ENCODE measurements at places on chromosomes 1 and 21.

GRCh38 chr1:199684686-199685273, 342.7 kb upstream of the NR5A2 start:
- no peak for DNase-seq

- DNase-seq, result no peak
Observed at GRCh38 chr1:79150576-79150975, 144.0 kb upstream of the ADGRL4 start.

DNA sequence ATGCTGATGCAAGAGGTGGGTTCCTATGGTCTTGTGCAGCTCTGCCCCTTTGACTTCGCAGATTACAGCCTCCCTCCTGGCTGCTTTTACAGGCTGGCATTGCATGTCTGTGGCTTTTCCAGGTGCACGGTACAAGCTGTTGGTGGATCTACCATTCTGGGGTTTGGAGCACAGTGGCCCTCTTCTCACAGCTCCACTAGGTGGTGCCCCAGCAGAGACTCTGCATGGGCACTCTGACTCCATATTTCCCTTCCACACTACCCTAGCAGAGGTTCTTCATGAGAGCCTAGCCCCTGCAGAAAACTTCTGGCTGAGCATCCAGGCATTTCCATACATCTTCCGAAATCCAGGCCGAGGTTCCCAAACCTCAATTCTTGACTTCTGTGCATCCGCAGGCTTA, 989.0 kb downstream of the PLA2G4A start:
- no peak for DNase-seq

GRCh38 chr1:198607714-198608113, 31.1 kb upstream of the PTPRC start:
- DNase-seq, result no peak

- DNase-seq, result no peak
Observed at GRCh38 chr1:177817937-177818875, 151.7 kb downstream of the SEC16B start.

DNA sequence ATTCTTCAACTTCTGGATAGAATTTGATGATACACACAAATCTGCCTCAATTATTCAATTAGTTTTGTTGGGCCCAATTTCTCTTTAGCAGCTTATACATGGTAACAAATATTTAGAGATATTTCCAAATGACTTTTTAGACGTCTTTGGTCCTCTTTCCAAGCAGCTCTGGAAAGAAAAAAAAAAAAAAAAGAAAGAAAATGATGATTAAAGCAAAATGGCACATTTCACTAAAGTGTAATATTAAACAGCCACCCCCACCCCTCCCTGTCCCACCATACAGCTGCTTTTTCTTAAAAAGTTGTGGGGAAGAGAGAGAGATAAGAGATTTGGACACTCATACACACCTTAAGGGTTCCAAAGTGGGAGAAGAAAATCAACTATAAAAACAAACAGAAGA, 977 bp downstream of the METTL18 start:
- no peak for DNase-seq

DNA sequence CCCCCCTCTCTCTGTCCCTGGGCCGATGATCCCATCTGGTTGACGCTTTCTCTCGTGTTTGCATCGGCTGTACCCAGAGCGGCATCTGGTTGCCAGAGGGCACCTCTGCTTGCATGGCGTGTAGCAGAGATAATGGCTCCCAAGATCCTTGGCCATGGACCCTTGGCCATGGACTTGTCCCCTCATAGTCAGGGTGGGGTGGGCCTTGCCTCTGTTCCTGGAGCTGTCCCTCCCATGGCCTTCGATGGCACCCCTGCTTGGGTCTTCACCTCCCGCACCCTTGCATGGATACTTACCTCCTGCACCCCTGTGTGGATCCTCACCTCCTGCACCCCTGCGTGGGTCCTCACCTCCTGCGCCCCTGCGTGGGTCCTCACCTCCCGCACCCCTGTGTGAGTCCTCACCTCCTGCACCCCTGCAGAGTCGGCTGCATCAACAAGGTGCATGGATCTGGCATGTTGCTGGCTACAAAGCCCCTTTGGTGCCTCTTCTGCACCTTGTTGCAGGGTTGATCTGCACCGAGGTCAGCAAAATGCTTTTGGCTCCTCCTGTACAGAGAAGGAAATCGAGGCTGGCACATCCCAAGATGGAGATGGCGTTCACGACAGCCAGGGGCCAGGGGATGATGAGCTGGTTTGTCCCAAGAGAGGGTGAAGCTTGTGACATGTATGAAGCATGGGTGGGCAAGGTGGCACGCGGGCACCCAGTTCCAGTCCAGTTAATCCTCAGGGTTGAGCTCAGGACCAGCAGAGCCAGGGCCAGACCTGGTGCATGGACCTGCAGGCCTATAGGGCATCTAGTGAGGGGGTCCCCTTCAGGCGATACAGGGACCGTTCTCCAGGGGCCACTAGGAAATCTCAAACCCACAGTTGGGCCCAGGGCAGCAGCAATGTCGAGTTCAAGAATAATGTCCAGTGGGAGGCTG, 46.1 kb upstream of the C1orf174 start:
- DNase-seq, result no peak

- no peak for DNase-seq
Observed at GRCh38 chr1:30768830-30769718, 11.5 kb upstream of the LAPTM5 start.

DNA sequence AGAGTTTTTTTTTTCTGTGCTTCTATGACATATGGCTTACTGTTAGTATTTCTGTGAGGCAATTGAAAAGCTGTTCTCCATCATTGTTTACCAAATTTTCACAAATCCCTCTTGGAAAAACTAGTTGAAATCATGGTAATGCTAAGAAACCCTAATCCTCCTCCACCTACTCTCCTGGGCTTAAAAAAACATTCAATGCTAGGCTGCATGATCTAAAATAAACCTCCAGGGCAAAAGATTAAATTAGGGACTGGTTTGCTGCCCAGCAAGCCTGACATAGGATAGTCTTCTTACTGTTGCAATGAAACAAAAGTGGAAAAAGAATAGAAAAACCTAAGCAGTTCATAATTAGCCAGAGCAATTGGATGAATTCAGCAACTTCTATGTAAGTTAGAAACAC, 16.1 kb downstream of the C1orf52 start:
- no peak for DNase-seq

GRCh38 chr1:56543783-56544612, 35.4 kb downstream of the PLPP3 start:
- DNase-seq, result no peak

GRCh38 chr1:237650809-237651208, 239.9 kb downstream of the ZP4 start:
- DNase-seq, result no peak

DNA sequence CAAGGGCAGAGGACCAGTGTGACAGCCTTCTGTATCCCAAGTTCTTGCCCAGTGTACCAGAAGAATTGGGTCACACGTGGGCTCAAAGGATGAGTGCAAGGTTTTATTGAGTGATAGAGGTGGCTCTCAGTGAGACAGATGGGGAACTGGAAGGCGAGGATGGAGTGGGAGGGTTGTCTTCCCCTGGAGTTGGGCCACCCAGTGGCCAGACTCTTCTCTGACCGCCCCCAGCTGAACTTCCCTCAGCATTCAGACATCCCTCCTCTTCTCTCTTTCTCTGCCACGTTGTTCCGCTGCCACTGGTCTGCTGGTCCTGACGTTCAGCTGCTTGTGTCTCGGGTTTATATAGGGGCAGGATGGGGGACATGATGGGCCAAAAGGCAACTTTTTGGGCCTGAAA, 150.1 kb upstream of the IVNS1ABP start:
- DNase-seq, result no peak

GRCh38 chr1:225987491-225988316, 11.4 kb downstream of the SDE2 start:
- no peak for DNase-seq

GRCh38 chr1:115076384-115076915, 12.9 kb downstream of the TSPAN2 start:
- DNase-seq, result no peak

DNA sequence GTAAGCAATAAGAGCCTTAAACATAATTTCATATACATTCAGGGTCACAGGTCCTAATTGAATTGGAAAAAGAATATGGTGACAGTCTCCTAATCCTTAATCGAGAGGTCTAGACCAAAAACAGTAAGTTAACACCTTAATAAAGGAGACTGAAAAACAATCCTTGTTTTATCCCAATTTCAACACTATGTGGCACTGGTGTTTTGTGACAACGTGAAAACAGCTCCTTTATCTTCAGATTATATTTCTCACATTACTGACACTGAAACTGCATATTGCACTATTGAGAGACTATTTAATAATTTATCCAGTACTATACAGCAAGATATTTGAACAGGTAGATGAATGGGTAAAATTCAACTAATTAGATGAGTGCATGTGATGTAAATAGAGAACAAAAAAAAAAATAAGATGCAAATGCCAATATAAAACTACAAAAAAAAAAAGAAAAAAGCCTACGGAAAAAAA, 34.1 kb downstream of the TP53BP2 start:
- no peak for DNase-seq

DNA sequence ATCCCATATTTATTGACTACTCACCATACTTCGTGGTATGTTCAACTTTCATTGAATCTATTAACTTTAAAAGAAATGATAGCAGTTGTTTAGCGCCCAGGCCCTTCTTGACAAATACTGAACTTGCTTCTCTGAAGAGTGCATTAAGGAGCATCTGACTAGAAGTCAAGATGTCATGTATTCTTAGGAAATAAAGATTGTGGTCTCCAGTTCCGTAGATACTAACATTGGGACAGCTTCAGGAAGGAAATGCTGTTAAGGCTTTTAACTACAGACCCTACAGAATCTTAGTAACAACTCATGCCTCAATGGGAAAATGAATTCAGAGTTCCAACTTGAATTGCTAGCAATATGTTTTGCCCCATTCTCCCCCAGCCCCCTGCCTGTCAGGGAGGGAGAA, 14.8 kb downstream of the LYST start:
- no peak for DNase-seq

GRCh38 chr1:160243767-160244166, 18.6 kb downstream of the DCAF8 start:
- DNase-seq, result no peak

- DNase-seq, result no peak
Observed at GRCh38 chr1:68221001-68221979, 11.0 kb downstream of the WLS start.

- no peak for DNase-seq
Observed at GRCh38 chr1:216222288-216222687, 201.0 kb downstream of the USH2A start.

GRCh38 chr1:23774174-23774880, 3.9 kb upstream of the PITHD1 start:
- DNase-seq, result no peak

DNA sequence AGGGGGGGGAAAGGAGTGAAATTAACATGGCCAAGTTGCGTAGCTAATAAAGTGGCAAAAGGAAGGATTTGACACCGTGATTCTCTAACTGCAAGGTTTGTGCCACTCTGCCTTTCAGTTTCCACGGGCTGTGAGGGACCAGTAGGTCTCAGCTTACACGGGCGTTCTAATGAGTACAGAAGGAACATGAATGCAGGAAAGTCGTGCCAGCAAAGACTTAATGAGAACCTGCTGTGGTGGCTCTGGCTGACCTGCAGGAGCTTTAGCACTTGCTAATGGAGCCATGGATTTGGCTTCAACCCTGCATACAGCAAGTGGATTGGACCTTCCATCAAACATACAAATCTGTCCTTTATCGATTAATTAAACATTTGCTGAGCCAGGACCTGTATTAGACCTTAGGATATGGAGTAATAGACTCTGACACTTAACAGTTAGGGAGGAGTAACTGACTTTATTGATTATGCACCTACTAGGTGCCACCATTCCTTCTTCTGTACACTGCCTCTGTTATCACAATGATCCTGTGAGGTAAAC, 15.1 kb upstream of the PITHD1 start:
- no peak for DNase-seq

DNA sequence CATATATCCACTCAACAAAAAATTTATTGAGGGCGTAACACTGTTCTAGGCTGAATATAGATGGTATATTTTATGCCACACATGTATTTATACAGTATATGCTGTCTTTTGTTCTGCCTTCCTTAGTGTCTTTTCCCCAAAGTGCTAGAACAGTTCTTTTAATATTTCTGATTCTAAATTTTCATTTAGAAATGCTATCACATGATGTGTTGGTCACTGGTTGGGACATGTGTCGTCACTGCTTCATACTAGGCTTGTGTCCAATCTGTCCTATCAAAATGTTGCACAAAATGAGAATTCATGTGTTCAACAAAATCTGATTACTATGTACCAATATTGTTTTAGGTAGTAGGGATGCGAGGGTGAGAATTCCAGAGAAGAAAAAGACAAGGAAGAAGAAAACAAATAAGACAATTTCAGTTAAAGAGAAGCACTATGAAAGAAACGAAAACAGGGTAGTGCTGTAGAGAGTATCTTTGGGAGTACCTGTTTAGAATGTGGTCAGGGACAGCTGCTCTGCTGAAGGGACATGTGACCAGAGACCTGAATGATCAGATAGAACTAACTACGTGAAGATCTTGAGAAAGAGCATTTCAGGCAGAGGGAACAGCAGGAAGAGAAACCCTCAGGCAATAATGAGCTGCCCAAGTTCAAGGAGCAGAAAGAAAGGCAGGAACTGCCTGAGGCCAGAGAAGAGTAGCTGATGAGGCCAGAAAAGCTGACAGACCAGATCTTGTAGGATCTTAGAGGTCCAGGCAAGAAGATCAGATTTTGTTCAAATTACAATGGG, 1.3 kb downstream of the KMO start:
- no peak for DNase-seq

GRCh38 chr1:84525779-84526178, 19.4 kb upstream of the GNG5 start:
- DNase-seq, result no peak

DNA sequence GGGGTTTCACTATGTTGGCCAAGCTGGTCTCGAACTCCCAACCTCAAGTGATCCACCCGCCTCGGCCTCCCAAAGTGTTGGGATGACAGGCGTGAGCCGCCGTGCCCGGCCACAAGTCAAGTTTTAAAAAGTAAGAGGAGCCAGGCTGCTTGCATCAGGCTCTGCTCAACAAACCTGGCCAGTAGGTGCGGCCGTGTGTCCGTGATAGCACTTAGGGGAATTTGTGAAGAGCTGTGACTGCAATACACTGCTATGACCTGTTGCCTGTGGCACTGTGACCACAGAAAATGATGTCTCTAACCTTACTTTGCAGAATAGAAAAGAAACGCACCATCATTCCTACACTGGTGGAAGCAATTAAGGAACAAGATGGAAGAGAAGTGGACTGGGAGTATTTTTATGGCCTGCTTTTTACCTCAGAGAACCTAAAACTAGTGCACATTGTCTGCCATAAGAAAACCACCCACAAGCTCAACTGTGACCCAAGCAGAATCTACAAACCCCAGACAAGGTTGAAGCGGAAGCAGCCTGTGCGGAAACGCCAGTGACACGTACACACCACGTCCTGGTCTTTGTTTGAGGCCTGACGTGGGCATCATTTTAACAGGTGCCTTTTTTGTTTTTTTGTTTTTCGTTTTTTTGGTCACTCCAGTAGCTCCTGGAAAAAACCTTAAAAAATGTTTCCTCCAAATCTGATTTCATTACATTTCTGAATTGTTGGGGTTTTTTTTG, 16.7 kb downstream of the C1orf174 start:
- no peak for DNase-seq

- no peak for DNase-seq
Observed at GRCh38 chr1:34887593-34887992, 28.0 kb upstream of the SMIM12 start.

Measured in amygdala (tissue), 56 donors.